ENCODE measurements at places on chromosomes 2 and 18. TPM values are rescaled to one million over a fixed set of nuclear protein-coding genes. Genes with fewer than 3 reads are reported as not detected.

DNA sequence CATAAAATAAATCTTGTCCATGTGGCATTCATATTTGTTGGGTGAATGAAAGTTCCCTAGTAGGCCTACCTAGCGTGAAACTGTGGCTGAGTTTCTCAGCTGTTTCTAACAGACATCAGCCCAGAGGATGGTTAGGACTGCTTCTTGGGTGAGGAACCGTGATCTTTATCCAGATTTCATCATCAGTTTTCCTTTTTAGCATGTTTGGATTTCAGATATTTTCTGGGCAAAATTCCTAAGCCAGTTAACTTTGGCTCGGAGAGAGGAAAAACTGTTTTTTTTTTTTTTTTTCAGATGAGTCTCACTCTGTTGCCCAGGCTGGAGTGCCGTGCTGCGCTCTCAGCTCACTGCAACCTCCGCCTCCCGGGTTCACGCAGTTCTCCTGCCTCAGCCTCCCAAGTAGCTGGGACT, 53.5 kb downstream of the DGKD start:
- H3K4me1 ChIP-seq: no peaks in the 10 kb centered on the region
- H3K27me3 ChIP-seq: no peaks in the 10 kb centered on the region
- DNase-seq: no peak
- H3K27ac ChIP-seq: no peak overlapping the region
- H3K4me3 ChIP-seq: no peak overlapping the region

DNA sequence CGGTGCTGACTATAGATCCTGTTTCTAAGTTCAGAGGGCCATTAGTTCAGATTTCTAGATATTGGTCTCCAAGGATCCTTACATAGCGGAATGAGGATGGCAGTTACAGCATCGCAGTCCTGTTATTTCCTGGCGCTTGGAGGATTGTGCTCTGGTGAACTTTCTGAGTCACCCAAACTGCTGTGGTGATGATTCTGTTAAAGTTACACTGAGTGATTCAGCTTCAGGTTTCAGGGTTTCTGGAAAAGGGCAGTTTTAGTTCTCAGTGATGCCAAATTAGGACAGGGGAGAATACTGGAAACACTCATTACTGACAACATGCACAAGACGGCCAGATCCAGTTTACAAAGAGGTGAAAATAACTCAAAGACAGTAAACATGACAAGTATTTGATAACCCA, 52.1 kb upstream of the ANKRD62 start:
- H3K4me1 ChIP-seq: no peaks in the 10 kb centered on the region
- H3K36me3 ChIP-seq: no peaks in the 10 kb centered on the region
- H3K4me3 ChIP-seq: no peak overlapping the region
- no peak for DNase-seq

DNA sequence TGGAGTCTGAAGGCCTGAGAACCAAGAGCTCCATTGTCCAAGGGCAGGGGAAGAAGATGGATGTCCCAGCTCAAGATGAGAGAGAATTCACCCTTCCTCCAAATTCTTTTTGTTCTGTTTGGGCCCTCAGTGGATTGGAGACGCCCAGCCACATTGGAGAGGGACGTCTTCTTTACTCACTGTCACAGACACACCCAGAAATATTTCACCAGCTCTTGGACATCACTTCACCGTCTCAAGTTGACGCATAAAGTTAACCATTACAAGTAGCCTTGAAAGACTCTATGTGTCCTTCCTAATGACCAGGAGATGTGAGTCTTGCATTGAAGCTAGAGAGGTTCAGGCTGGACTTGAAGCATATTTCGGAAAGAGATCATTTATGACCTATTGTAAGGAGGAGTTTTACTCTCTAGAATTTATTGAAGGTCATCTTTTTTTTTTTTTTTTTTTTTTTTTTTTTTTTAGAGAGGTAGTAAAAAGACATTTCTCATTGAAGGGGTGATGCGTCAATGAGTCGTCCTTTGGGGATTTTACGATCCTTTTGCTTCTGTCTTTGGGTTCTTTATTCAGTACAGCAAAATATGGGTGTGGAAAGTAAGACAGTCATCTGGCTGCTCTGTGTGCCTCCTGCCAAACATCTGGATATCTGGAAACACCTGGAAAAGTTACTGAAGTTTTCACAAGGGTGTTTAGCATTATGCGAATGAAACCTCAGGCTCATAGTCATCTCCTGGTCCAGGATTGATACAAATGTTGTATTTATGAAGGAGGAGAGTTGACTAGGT, 118.1 kb downstream of the PRPF40A start:
- no peak for DNase-seq
- no peaks in the 10 kb centered on the region for H3K4me1 ChIP-seq
- no peak overlapping the region for H3K27ac ChIP-seq
- H3K4me3 ChIP-seq: no peak overlapping the region
- H3K27me3 ChIP-seq: no peaks in the 10 kb centered on the region

DNA sequence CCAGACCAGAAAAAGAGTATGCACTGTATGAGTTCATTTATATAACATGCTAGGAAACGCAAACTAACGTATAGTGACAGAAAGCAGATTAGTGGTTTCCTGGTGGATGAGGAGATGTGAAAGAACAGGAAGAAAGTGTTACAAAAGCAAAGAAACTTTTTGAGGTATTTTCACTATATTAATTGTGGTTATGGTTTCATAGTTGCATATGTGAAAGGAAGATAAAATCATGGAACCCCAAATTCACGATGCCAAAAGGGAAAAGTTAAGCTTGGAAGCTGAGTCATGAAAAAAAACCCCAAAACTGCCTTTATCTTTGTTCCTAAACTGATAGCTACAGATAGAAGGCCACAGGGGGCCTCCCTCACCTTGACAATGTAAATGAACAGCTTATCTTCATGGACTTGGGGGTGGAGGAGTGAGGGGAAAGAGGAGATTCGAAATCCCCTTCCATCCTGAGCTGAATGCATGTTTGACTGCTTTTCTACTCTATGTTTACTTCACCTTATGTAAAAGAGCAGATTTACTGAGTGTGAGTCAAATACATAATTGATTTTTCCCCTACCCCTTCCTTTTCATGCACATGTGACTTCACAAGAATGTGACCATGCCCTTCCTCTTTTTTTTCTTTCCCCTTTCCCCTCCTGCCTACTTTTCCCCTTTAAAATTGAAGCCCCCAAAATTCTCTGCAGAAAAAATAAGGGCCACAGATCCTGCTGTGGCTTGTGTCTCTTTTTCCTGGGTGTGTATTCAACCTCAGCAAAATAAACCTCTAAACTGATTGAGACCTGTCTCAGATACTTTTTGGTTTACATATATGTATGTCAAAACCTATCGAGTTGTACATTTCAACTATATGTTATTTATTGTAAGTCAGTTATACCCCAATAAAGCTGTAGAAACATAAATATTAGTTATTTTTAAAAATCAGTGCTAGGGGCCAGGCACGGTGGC, 100.1 kb upstream of the TLK1 start:
- H3K27ac ChIP-seq: no peak overlapping the region
- no peaks in the 10 kb centered on the region for H3K4me1 ChIP-seq
- DNase-seq: no peak
- no peaks in the 10 kb centered on the region for H3K27me3 ChIP-seq
- H3K4me3 ChIP-seq: no peak overlapping the region
- H3K36me3 ChIP-seq: no peaks in the 10 kb centered on the region

DNA sequence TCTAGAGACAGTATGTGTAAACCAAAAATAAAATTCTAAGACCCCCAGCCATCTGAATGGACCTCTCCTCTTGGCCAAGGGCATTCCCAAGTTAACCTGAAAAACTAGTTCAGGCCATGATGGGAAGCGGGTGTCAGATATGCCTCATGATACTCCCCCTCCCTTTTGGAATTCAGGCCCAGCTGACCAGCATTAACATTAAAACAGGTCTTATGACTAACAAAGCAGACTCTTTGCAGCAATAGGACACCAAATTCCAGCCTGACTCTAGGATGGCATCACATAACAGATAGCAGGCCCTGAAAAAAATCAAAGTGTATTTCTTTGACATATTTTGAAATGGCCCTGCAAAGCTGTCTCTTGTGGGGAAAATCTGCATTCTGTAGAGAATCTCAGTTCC, 73.3 kb upstream of the L3MBTL4 start:
- H3K4me3 ChIP-seq: no peak overlapping the region
- H3K27me3 ChIP-seq: no peaks in the 10 kb centered on the region

GRCh38 chr2:3302421-3302750, 75.2 kb downstream of the EIPR1 start:
- no peaks in the 10 kb centered on the region for H3K4me1 ChIP-seq
- H3K36me3 ChIP-seq: no peaks in the 10 kb centered on the region
- H3K27ac ChIP-seq: no peak overlapping the region
- no peaks in the 10 kb centered on the region for H3K27me3 ChIP-seq

GRCh38 chr2:236673823-236674185, 104.2 kb downstream of the ACKR3 start:
- H3K27me3 ChIP-seq: no peaks in the 10 kb centered on the region
- H3K27ac ChIP-seq: no peak overlapping the region
- H3K4me3 ChIP-seq: no peak overlapping the region
- no peaks in the 10 kb centered on the region for H3K36me3 ChIP-seq
- DNase-seq: no peak
- no peaks in the 10 kb centered on the region for H3K4me1 ChIP-seq

Gene TIGD1
- 5.0 TPM for total RNA-seq

Gene FBXO41
- 3.9 TPM for total RNA-seq

Gene CXCR4
- total RNA-seq: 80.3 TPM

Gene FER1L5
- 0.98 TPM for total RNA-seq
